ENCODE measurements at places on chromosomes 3 and 15.

DNA sequence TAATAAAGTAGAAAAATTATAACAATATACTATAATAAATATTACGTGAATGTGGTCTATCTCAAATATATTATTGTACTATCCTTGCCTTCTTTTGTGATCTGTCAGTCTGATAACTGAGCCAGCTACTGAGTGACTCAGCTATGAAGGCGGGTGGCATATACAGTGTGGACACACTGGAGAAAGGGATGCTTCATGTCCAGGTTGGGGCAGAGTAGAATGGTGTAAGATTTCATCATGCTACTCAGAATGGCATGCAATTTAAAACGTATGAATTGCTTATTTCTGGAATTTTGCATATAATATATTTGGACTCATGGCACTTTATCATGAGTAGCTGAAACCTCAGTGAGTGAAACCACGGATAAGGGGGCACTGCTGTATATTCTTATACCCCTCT, 172.9 kb upstream of the TBC1D5 start:
- peak; percentile 11 for DNase-seq

- DNase-seq = no peak
Measured at GRCh38 chr3:171632766-171633165, 172.6 kb upstream of the TNIK start.

- no peak for DNase-seq
Measured at GRCh38 chr15:60223176-60223575, 174.6 kb downstream of the ANXA2 start.

DNA sequence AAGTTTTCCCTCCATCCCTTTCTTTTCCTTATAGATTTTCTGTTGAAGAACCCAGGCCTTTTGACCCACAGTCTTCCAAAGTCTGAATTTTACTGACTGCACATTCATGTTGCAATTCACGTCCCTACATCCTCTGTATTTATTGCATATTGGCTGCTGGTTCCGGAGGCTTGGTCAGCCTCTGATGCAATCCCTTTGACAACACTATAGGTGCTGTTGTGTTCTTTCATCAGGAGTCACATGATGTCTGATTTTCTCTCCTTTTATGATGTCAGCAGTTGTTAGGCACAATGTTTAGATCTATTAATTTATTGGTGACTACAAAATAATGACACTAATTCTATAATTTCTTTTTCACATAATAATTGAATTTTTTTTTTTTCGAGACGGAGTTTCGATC, 8.7 kb downstream of the CYP1A1 start:
- no peak for DNase-seq

GRCh38 chr3:157574531-157574930, 71.3 kb upstream of the VEPH1 start:
- no peak for DNase-seq

GRCh38 chr15:101135532-101136166, 116.2 kb downstream of the CHSY1 start:
- no peak for DNase-seq

DNA sequence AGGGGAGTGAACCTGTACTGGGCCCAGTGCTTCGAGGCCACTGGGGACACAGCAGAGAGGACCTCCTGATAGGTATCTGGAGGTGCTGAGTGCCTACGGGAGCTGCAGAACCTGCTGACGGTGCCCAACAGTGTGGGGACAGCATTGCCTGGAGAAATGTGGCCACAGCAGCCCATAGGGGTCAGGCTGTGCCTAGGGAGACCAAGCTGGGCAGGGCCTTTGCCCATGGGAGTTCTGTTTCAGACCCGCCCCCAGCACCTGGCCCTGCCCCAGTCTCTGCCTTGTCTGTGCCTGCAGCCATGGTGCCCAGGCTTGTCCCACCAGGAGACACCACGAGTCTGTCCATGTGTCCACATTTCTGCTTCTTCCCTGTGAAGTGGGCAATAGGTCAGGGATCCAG, 15.3 kb upstream of the RPL32 start:
- DNase-seq = no peak

DNA sequence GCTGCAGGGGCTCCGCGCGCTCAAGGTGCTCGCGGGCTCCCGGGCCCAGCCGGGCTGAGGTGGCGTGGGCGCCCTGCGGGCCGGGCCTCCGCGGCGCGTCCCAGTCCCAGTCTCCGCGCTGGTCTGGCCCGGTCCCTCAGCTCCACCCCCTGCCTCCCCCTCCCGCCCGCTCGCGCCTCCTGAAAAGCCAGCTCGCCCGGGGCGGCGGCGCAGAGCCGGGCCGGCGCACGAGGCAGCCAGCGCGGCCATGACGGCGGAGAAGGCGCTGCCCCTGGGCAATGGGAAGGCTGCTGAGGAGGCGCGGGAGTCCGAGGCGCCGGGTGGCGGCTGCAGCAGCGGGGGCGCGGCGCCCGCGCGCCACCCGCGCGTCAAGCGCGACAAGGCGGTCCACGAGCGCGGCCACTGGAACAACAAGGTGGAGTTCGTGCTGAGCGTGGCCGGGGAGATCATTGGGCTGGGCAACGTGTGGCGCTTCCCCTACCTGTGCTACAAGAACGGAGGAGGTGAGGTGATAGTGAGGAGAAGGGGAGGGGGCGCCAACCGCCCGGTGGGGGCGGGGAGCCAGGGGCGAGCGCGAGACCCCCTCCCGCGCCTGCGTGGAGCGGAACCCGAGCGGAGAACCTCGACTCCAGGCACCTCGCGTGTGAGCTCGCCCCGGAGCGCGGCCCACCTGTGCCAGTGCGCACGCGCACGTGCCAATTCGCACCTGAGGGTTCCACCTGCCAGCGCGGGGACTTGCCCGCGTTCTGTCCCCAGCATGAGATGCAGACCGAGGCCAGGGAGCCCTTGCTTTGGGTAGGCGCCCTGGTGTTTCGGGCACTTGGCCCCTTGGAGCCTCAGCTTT, at the start of gene SLC6A11:
Gene SLC6A11, plus strand, starts transcription at position 210 of the 844 bp plus-strand sequence. Its CDS starts 38 bp downstream, at position 248.
- no peak for DNase-seq

- DNase-seq = no peak
Measured at GRCh38 chr15:92671406-92671805, 15.8 kb upstream of the FAM174B start.

DNA sequence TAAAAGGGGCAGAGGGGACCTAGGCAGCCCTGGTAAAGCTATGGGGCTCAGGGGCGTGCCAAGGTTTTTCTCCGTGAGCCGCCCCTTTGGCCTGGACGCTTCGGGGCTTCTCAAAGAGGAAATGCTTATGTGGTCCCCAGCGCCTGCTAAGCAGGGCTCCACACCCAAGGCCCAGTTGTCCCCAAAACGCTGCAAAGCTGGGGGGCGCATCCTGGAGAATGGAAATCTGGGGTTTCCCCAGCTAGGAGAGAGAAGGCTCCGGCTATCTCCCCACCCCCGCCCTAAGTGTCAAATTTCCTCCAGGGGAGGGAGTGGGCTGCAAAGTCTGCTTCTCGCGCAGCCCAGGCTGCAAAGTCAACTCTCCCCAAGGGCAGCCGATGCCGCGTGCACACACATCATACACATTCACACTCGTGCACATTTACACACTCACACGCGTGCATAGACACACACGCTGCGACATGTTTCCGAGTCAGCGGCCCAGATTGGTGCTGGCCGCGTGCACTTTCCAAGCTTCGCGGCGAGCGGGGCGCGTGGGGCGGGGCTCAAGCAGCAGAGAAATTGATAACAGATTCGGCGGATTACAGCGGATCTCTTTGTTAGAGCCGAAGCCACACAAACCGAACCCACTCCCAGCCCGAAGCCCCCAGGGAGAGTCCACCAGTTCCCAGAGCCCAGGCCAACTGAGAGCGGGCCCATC, 4.5 kb downstream of the WNT5A start:
- peak; percentile 81 for DNase-seq

DNA sequence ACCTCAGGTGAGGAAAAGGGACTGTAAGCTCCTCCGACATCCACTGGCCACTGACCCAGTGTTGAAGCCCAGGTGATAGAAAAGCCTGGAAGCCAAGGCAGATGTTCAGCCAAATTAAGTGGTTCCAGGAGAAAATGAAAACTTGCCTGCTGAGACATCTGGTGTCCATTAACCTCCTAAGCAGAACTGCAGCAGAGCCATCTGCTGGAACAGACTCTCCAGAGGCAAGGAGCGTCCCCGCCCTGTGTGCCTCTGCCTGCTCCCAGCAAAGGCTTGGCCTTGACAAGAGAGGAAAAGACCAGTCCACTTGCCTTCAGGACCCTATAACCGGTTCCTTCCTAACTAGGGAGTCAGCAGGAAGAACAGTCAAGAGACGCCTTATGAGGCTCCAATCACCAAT, 48.2 kb downstream of the SRGAP3 start:
- DNase-seq = peak; percentile 55

GRCh38 chr3:177146646-177147045, 50.6 kb downstream of the TBL1XR1 start:
- peak; percentile 79 for DNase-seq

DNA sequence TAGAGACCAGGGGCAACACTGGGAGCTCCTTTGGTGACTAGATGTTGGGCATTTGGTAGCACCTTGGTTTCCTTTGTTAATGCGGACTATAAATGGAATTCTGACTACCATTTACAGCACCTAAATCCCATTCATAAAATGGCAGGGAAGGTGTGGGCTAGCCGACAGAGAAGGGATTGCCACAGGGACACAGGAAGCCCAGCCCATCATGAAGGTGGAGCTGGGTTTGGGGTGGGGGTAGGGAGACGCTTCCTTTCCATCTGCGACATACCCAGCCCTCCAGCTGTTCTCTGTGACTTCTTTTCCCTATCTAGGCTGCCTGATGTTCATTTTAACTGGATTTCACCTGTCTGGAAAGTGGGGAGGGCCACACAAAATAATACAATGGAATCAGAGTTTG, 21.0 kb downstream of the ABHD2 start:
- DNase-seq = no peak

- DNase-seq = peak; percentile 53
Measured at GRCh38 chr15:29825227-29825626, 3.0 kb upstream of the TJP1 start.

DNA sequence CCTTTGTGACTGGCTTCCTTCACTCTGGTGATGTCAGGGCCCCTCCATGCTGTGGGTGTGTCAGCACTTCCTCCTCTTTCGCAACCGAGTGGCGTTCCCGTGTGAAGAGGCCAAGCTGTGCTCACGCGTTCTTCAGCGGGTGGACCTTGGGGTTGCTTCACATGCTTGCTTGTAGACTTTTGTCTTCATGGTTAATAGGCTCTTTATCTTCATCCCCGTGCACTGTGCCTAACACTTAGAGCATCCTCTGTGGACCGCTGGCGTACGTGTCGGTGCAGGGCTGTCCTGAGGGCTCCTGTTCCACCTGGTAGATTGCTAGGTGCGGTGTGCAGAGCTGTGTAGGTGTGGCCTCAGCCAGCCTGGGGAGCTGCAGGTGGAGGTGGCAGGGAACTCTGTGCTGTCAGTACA, 182.3 kb downstream of the OR4M2 start:
- no peak for DNase-seq

DNA sequence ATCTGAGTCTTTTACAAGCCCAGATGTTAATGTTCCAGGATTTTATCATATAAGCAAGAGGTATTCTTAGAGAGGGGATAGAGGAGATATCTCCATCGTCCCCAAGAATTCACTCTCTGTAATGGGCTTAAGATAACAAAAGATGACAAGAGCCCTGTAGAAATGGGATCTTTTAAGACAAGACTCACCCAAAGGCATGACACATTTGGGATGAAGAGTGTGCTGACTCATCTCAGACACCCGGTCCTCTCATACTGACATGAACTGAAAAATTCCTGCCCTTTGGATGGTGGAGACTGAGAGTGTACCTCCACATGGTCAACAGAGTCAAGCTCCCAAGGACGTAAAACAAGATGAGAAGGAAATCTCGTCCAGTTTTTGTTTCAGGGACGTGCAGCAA, 11.0 kb downstream of the LEKR1 start:
- peak; percentile 62 for DNase-seq

GRCh38 chr3:135970506-135971116, 5.1 kb downstream of the PPP2R3A start:
- no peak for DNase-seq

DNA sequence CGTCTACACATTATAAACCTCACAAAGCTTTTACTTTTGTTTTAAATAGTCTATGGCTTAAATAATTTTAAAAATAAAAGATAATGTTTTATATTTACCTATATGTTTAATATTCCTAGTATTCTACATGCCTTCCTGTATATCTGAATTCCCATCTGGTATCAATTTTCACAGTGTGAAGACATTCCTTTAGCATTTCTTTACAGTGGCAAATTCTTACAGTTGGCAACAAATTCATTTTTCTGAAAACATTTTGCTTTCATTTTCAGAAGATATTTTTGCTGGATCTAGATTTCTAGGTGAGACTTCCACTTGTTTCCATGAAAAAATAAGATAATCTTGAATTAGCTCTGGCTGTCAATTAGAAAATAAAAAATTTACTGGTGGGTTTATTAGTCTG, 471.4 kb upstream of the NAALADL2 start:
- peak; percentile 53 for DNase-seq

- no peak for DNase-seq
Measured at GRCh38 chr3:195062866-195063540, 208.0 kb downstream of the XXYLT1 start.

GRCh38 chr3:62562017-62562416, 188.7 kb upstream of the FEZF2 start:
- peak; percentile 88 for DNase-seq

GRCh38 chr3:155196131-155197021, 97.1 kb downstream of the STRIT1 start:
- no peak for DNase-seq

DNA sequence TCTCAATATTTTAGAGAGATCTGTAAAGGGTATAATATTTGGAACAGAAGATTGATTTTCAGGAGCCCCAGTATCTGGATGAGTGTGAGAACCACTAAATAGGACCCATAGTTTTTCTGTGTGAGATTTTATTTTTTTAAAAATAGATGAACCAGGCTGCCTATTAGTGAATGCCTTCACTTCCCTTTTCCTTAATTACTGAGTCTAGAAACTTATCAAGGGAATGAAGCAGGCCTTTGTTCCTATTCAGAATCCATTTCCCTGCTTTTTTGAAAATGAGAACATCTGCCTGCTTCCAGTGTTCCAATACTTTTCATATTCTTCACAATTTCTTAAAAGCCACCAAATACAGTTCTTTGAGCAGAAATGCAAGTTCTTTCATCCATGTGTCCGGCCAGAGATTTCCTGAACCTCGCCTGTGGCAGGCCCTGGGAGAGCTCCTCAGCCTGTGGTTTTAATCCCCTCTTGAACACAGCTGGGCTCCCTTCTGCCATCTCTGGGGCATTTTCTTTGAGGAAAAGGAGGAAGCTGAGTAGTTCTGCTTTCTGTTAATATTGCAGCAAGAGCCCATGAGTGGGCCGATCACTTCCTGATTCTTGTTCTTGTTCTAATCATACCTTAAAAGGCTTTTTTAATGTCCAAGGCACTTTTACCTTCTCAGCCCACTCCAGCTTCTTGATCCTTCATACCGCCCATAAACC, 4.7 kb downstream of the EHD4 start:
- DNase-seq = peak; percentile 55

Measured in fibroblast of skin of right quadriceps (primary cell).